Stimulated activated CD4-positive, alpha-beta T cell treated with anti-CD3 and anti-CD28 coated beads, Interleukin-1b, Interleukin-23, amount 100 ng/mL, for 1 hour (primary cell): ENCODE measurements at places on chromosomes 1 and 21.

- DNase-seq = no peak
These were observed 7.2 kb upstream of the SLX9 start for GRCh38 chr21:44932408-44933181.

GRCh38 chr1:19688041-19688842, 23.6 kb downstream of the HTR6 start:
- no peak for DNase-seq

GRCh38 chr21:46552865-46553379, 52.0 kb downstream of the S100B start:
- DNase-seq = no peak

GRCh38 chr1:37846647-37847339, 12.6 kb downstream of the MTF1 start:
- DNase-seq = no peak

GRCh38 chr1:17875171-17875881, 120.2 kb downstream of the ACTL8 start:
- DNase-seq = no peak

DNA sequence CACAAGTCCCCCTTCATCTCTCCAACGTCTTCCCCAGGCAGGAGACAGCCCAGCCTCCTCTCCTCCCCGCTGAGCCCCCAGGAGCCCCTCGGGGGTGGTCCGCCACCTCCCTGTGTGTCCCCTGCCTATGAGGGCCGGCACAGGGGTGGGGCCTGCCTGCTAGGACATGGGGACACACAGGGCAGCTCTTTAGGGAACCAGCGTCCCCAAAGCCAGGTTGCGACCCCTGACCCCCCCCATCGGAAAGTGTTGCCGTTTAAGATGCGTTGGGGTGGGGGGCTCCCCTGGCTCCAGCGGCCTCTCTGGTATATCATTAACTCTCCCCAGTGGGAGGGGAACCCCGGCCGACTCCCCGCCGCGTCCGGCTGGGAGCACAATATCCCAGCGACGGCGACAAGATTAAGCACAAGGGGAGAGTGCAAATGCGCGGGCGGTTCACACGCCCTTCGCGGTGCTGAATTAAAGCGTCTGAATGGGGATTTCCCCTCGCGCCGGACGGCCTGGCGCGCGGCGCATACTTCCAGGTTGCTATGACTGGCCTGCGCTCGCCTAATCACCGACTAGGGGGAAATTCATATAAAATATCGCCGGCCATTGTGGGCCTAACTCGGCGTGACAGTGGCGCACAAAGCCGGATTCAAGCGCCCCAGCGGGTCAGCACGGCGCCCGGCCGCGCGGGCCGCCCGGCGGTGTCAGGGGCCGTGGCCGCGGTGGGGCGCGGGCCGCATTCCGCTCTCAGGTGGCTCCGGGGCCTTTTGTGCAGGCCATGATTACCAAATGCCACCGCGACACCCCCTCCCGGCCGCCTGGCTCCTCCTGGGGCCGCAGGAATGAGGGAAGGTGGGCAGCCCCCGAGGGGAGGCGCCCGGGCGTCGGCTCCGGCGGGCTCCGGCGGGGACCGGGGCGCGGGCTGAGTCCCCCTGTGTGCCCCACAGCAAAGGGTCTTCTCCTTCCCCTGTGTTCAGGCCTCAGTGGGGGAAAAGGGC, 30.9 kb downstream of the WNT3A start:
- DNase-seq = no peak

DNA sequence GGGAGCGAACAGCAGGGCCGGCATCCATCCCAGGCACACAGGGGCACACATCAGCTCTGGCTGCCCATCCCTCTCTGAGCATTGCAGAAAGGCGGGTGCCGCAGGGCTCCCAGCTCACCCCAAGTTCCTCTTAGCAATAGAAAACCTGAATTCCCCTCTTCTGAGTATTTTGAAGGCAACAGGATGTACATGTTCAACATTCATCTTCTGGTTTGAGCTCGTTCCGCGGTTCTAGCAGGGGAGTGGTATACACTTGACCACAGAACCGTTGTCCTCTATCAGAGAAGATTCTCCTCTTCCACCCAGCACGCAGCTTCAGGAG, 23.6 kb downstream of the ACTA1 start:
- DNase-seq = no peak

DNA sequence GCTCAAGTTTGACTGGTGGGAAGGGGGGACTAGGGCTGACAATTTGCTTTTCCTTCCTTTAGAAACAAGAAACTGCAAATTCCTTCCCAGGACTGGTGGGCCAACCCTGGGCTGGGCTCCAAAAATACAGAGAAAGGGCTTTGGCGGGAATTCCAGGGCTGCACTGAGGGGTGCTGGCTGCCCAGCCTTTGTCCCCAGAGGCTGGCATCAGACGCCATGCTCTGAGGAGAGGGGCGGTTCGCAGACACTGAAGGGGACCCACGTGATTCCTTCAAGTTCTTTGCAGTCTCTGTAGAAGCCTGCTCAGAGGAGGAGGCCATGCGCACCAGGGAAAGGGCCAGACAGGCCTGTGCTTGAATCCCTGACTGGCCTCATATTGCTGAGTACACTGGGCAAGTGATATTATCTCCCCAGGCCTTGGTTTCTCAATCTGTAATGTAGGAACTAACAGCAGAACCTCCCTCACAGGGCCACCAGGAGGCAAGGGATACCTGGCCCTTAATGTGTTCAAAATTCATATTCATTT, 119.5 kb downstream of the EPHB2 start:
- no peak for DNase-seq
